ENCODE measurements at places on chromosomes 2 and 18.
A peak's percentile ranks its signal among the peaks of the same experiment; 100 is the strongest.

DNA sequence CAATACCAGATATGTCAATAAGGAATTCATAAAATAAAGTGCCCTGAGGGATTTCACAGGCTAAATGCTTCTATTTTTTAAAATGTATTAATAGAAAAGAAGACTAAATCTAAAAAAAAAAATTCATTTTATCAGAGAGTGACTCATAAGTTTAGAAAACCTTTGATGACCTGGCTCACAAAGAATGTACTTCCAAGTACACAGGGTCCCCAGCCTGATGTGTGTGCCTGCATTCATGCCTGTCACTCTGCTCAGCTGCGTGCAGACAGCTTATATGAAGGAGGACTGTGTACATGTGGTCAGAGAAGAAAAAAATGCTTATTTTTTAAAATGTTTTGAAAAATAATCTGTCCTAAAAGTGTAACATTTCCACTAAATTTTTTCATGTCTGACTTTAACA is 3.0 kb upstream of the CPS1 start:
- DNase-seq = no peak

DNA sequence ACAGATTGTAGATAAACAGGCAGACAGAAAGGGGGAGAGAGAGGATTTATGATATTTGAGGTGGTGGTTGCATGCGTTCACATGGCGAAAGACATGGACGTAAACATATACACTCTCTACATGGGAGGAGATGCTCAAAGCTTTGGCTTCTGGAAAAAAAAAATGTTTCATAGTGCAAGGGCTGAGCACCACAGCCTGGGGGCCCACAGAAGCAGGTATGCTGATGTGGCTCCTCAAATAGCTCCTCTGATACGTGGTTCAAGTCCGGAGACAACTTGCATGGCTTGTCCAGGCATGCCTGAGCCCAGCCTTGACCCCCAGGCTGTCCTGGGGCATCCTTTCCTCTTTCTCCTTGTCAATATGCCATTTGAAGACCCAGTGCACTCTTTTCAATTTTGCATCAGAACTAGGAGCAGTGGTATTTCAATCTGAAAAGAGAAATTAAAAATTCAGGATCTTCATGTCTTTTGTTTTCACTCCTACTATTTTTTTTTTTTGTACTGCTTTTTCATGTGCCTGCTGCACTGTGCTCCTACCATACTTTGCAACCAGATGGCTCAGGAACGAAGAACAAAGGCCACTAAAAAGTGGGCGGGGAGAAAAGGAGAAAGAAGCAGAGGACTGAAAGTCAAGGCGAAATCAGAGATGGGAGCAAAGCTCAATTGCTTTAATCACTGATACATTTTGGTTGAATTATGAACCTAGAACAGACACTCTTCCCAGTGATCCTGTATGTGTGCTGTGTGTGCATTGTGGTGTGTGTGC is 495.7 kb upstream of the TCF4 start:
- peak; percentile 78 for DNase-seq

GRCh38 chr2:174054926-174055325 is 89.8 kb upstream of the SP3 start:
- DNase-seq = no peak

DNA sequence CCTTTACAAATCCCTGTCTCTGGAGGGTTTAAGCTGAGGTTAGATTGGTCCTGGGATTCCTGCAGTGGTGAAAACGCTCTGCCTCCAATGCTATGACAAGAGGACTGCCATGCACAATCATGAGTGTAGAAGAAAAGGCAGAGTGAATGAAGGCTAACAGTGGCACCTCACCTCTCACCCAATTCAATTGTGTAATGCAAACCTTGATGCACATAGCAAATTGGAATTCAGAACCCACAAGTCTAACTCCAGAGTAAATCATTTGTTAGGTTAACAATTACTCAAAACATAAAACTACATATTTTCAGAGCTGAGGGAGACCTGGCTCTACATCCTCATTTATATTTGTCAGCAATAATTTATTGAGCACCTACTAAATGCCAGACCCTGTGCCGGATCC is 1.8 kb downstream of the TGFBRAP1 start:
- DNase-seq = no peak

GRCh38 chr2:8549273-8549922 is 132.5 kb upstream of the ID2 start:
- DNase-seq = no peak

GRCh38 chr18:840023-840408 is 28.0 kb upstream of the YES1 start:
- DNase-seq = no peak

DNA sequence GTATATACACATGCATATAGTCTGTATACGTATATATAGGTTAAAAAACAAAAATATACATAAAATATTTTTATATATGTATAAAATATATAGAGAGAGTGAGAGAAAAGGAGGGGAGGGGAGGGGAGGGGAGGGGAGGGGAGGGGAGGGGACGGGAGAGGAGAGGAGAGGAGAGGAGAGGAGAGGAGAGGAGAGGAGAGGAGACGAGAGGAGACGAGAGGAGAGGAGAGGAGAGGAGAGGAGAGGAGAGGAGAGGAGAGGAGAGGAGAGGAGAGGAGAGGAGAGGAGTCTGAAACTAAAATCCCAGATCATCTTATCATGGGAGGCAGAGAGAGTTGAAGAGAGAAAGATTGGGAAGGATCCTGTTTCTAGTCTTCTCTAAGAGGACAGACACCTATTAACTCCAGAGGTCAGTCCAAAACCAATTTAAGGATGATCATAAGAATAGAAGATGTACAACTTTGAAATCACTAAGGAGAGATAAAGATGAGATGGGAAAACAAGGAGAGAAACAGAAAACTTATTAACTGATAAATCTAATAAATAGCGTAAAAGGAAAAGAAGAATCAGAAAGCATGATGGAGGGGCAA is 195.4 kb downstream of the SRBD1 start:
- no peak for DNase-seq

DNA sequence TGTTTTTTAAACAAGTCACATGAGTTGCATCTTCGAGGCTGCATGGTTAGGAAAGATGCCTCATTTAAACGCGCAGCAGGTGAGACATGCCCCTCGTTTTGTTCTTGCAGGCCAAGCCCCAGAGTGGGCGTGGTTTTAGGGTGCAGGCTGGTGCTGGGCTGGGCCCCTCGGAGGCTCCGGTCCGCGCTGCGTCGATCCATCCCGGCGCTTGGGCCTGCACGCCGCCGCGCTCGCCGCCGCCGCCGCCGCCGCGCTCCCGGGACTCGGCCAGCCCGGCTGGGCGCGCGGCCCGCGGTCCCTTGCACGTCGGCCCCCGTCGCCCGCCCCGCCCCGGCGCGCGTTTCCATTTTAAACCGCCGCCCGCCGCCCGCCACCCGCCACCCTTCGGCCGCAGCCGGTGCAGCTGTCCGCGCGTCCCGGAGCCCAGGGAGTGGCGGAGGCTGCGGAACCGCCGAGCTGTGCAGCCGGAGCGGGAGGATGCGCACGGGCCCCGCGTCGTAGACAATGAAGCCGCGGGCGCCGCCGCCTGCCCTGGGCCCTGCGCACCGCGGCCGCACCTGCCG is 175.5 kb downstream of the AGAP1 start:
- DNase-seq = peak; percentile 94

DNA sequence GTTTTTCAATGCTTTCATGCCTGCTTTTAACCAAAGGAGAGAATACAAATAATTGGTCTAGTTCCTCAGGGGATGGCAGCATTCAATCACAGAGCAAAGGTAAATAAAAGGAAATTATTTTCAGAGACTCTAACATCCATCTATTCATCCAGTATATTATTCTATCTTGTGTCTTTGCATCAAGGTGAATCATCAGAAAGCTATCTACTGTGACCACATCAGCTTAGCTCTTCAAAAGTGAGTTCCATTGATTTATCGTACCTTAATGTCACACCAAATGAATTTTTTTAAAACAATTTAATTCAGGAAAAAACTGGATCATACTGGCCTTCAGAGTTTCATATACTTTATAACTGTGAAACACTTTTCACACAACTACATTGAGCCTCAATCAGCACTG is 66.1 kb downstream of the CHN1 start:
- DNase-seq = no peak

GRCh38 chr2:196670342-196670741 is 30.8 kb downstream of the CCDC150 start:
- no peak for DNase-seq

DNA sequence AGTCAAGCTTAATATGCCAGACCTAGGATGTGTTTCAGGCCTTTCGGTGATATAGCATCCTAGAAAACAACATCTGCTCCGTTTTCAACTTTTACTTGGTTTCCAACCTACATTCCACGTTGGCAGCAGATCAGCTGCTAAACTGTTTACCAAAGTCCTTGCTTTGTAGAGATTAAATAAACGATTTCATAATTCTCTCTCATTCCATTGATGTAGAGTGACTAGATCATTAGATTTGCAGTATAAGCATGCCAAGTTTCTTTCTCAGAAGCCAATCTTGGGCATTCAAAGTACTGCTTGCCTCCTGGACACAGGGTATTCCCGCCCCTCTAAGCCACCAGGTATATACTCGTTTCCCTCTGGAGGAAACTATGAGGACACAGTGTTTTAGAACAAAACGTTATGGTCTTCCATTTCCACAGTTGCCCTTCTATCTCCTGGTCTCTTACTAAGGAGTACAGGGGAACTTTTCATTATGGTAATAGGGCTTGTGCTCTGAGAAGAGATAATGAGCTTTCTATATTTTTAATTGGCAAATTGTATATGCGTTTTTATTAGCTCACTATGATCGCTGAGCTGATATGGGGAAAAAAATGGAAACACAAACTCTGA is 10.5 kb upstream of the INSIG2 start:
- DNase-seq = no peak

DNA sequence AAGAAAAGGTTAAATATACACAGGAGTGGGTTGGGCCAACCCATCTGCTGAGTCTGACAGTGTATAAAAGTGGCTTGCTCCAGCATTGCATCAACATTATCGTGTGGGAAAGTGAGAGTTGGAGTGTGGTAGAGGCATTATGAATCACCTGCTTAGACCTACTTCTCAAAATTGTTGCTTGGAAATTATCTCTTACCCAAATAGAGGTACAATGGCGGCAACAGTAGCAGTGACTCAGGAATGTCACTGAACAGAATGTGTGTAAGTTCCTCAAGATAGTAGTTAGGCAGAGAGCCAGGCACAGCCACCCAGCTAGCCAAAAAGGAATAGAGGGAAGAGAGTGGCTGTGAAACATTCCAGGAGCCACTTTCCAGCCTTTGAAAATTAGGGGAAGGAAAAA is 616.0 kb downstream of the NUP35 start:
- peak; percentile 4 for DNase-seq

- DNase-seq = no peak
Observed at GRCh38 chr18:8124232-8125146, 484.7 kb upstream of the RAB12 start.

GRCh38 chr2:22450831-22451230 is 934.1 kb upstream of the KLHL29 start:
- no peak for DNase-seq

DNA sequence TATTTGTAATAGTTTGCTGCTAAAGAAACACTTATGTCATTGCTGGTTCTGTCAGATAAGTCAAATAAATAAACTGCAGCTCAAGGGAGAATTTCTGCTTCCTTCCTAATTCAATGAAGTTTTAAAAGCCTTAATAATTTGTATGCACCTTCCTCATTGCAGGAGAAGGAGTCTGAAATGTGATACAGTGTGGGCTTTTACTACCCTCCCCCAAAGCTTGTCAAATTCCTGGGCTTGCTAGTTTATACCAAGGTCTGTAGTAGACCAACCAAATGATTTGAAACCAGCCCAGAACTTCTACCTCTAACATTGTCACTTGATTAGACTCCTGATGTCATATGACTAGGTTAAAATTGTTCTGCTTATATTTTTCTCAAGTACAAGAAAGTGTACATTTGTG is 131.8 kb downstream of the DTNA start:
- DNase-seq = no peak

DNA sequence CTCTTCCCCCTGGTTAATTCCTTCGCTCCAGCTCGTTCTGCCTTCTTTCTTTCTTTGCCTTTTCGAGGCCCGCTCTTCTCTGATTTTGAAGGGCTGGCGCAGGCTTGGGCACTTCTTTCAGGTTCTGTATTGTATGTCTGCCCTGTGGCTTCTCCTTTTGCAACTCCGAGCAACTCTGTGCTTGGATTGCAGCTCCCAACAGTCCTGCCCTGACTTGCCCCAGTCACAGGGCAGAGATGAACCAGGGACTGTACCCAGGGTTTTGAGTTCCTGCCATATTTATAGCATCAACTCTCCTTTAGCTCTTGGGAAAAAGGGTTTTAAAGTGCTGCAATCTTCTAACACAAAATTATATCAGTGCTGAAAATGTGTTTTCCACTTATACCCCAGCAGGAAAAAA is 31.1 kb upstream of the CD8A start:
- no peak for DNase-seq

GRCh38 chr2:19356545-19357401 is 1.6 kb downstream of the OSR1 start:
- no peak for DNase-seq

- no peak for DNase-seq
Observed at GRCh38 chr2:871175-871727, 79.4 kb upstream of the SNTG2 start.

DNA sequence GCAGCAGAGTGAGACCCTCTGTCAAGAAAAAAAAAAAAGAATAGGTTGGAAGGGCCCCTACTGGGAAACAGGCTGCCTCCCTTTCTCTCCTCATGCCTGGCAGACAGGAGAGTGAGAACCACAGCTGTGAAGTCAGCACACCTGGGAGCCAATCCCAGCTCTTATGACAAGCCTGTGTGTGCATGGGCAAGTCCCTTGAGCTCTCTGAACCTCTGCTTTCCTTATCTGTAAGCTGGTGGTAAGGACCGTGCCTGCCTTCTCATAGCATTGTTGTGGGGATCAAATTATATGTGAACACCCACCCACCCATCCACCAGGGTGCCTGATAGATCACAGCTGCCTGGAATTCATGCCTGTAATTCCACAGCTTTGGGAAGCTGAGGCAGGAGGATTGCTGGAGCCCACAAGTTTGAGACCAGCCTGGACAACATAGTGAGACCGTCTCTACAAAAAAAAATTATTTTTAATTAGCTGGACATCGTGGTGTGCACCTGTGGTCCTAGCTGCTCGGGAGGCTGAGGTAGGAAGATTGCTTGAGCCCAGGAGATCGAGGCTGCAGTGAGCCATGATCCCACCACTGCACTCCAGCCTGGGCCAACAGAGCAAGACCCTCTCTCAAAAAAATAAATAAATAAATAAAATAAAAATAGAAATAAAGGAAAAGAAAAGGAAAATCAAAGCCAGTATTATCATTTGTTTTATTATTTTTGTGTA is 66.9 kb upstream of the MCFD2 start:
- DNase-seq = no peak

- DNase-seq = no peak
Observed at GRCh38 chr18:50280707-50281294, 522 bp downstream of the MBD1 start.

All from muscle of leg (tissue), 16 donors.